ENCODE measurements at places on chromosomes 2 and 18.

GRCh38 chr18:32450026-32450691, 20.5 kb downstream of the GAREM1 start:
- DNase-seq = no peak

DNA sequence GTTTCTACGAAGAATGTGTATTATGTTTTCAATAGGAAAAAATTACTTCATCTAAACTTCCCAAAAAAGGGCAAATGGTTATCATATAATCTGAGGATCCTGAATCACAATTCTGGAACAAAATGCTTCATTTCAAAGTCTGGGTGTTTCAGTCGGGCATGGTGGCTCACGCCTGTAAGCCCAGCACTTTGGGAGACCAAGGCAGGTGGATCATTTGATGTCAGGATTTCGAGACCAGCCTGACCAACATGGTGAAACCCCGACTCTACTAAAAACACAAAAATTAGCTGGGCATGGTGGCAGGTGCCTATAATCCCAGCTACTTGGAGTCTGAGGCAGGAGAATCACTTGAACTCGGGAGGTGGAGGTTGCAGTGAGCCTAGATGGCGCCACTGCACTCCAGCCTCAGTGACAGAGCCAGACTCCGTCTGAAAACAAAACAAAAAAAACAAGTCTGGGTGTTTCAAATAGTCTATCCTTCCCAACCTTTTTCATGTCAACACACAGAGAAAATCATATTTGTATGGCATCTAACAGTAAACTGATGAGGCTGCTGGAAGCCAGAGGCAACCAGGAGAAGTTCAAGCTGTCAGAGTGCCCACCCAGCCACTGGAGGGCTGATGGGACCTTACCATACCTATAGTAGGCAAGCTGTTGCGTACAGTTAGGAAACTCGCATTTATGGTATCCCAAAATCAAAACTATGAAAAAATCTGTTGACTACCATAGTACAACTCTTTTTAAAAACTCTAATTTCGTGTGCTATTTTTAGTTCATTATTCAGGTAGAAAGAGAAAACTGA, 14.6 kb downstream of the NBAS start:
- DNase-seq = no peak

DNA sequence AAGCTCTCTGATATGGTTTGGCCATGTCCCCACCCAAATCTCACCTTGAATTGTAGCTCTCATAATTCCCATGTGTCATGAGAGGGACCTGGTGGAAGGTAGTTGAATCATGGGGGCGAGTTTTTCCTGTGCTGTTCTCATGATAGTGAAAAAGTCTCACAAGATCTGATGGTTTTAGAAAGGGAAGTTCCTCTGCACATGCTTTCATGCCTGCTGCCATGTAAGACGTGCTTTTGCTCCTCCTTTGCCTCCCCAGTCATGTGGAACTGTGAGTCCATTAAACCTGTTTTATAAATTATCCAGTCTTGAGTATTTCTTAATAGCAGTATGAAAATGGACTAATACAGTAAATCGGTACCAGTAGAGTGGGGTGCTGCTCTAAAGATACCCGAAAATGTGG, 34.9 kb downstream of the LTBP1 start:
- DNase-seq = no peak

- no peak for DNase-seq
Observed at GRCh38 chr2:224997802-224998201, 44.5 kb downstream of the DOCK10 start.

DNA sequence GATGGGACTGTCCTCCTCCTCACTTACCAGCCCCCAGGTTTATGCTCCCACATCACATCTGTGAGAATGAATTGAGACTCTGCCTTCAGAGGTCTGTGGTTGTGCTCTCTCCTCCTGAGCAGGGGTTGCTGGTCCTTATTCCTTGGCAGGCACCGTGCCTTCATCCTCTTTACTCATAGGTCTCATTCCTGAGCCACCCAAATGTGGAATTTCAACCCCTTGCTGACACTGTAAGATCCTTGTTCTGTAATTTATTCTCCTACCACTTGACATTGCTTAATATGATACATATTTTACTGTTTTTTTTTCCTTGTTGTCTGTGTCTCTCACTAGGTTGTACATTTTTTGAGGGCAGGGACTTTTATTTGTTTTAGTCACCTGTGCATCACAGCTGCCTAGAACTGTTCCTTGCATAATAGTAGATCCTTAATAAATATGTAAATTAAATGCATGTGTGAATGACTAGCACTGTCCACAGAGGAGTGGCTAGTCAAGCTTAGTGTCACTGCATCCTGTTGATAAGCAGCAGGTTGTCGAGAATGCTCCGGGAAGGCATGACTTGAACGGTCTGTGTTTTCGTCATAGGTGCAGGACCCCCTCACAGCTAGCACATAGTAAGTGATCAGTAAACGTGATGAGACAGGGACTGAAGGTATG, 180.6 kb downstream of the ZNF407 start:
- no peak for DNase-seq

GRCh38 chr2:188668017-188668680, 306.0 kb upstream of the COL3A1 start:
- DNase-seq = no peak

- DNase-seq = no peak
Observed at GRCh38 chr2:8684878-8685696, 3.2 kb downstream of the ID2 start.

- DNase-seq = peak; percentile 39
Observed at GRCh38 chr18:48293954-48294898, 115.0 kb downstream of the ZBTB7C start.

- no peak for DNase-seq
Observed at GRCh38 chr18:49845629-49846360, 32.5 kb upstream of the ACAA2 start.

DNA sequence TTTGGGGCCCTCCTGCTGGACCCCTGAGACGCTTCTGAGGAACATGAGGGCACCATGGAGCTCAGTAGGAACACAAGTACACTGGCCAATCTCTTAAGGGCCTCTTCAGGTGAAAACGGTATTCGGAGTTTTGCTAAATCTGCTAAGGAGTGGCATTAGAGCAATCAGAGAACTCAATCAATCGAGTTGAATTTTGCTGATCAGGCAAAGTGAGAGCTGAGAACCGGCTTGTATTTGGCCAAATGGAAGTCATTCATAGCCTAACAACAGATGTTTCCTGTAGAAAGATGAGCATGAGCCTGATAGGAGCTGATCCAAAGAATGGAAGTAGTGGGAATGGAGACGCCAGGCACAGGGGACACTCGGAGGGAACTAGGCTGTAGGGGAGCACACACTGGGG, 133.7 kb downstream of the DCDC2C start:
- no peak for DNase-seq

- no peak for DNase-seq
Observed at GRCh38 chr2:85659324-85659981, 8.5 kb downstream of the SFTPB start.

- no peak for DNase-seq
Observed at GRCh38 chr2:184971546-184972068, 373.3 kb downstream of the ZNF804A start.

DNA sequence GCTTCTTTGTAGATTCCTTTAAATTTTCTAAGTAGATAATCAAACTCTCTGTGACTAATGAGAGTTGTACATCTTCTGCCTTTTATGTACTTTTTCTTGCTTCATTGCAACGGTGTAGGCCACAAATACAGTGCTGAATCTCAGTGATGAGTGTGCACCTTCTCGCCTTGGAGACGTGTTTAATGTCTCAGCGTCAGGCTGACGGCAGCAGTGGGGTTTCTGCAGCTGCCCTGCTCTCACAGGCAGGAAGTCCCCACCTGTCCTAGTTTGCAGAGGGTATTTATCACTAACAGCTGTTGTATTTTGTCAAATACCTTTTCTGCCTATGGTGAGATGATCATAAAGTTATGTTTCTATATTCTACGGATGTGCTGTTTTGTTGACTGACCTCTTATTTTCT, 13.3 kb downstream of the AGXT start:
- DNase-seq = peak; percentile 23

- DNase-seq = no peak
Observed at GRCh38 chr18:7812431-7813063, 245.4 kb downstream of the PTPRM start.

DNA sequence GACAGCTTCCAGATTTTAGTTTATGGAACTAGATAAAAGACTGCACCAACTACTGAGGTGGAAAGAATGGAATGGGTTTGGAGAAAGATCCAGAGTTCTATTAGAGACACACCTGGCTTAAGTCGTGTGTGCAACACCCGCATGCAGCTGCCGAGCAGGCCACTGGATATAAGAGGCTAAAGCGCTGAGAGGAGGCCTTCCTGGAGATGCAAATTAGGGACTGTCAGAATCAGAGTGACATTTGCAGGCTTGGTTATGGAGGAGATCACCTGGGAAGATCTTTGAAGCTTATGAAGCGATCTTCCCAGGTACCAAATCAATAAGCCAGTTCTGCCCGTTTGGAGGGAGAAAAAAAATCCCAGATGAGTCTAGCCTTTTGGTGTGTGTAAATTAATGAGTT, 30.4 kb upstream of the KLHL29 start:
- DNase-seq = no peak

DNA sequence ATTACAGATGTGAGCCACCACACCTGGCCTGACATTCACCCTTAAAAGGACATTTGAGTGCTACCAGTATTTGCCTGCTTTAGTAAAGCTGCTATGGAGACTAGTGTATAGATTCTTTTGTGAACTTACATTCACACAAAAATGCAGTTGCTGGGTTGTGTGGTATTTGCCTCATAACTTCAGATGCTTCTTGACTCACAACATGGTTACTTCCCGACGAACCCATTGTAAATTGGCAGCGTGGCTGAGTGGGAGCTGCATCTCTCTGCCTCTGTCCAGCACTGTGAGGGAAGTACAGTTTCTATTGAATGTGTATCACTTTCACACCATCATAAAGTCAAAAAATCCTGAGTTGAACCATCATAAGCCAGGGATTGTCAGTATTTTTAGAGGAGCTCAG, 56.9 kb downstream of the RRM2 start:
- DNase-seq = no peak

- no peak for DNase-seq
Observed at GRCh38 chr2:207275779-207276178, 110.0 kb upstream of the KLF7 start.

DNA sequence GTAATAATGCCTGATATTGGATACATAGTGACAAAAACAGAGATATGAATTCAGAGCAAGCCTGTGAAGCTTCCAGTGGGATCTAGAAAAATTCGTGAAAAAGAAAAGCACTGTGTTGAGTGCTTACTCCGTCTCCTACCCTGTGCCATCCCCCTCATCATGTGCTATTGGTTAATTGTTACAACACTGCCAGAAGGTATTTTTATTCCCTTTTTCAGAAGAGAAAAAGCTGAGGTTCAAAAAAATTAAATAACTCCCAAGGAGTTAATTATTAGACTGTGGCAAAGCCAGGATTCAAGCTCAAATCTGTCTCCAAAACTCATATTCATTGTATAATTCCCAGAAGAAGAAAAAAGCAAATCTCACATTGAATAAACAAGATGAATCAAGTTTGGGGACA, 735.5 kb upstream of the ACVR2A start:
- no peak for DNase-seq

DNA sequence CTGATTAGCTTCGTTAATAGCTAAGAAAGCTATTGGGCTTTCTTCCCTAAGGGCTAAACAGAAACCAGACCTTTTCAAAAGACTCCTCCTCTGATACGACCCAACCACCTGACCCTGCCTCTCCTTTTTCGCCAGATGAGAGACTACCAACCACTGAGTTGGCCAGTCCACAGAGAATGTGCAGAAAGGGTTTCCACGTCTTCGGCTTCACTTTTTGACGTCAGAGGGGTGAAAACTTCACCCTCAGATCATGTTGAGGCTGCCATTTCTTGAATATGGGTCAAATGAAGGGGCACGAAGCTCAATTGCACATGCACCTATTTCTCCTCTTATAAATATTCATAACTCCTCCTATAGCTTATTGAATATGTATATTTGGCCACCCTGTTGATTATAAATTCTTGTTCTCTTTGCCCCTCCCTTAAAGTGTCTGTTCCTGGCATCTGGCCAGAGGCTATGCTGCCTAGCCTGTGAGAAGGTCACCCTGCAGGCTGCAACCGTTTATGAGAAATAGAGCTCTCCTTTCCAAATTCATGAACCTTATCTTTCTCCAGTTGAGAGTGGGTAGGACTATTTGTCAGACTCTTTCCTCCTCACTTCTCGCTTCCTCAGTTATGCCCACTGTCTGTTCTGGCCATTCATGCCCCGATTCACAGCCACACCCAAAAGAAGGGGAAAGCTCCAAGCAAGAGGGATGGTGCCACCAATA, 301.6 kb downstream of the STK39 start:
- no peak for DNase-seq

GRCh38 chr2:14082640-14083039, 549.9 kb upstream of the LRATD1 start:
- no peak for DNase-seq

DNA sequence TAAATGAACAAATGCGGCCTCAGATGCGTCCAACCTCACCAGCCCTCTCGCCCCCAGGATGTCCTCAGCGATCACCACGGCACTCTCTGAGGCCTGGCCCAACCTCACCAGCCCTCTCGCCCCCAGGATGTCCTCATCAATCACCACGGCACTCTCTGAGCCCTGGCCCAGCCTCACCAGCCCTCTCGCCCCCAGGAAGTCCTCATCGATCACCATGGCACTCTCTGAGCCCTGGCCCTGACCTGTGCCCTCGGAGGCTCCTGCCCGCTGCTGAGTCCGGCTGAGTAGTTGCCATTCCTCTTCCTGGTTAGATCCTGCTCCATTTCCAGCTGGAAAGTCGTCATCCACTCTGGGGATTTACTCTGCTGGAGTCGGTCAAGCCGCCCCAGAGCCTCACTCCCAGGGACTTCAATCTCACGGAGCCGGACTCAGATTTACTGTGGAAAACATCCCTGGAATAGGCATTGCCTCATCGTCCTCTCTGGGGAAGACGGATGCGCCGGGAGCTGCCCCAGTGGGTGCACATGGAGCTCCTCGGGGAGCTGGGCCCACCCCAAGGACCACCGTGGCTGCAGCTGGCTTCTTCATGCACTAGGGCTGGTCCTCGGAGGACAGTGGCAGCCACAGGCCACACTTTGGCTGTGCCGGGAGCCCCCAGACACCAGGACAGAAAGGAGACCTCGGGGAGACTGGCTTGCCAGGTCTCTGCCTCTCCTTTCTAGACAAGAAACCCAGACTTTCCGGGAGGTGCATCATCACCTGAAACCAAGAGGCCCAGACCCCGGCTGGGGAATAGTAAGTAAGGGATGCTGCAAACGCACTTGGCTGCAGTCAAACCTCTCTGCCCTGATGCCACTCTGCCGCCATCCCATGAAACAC, 230.6 kb downstream of the EIPR1 start:
- no peak for DNase-seq

GRCh38 chr2:143524559-143525401, 395.6 kb downstream of the ARHGAP15 start:
- DNase-seq = no peak

DNA sequence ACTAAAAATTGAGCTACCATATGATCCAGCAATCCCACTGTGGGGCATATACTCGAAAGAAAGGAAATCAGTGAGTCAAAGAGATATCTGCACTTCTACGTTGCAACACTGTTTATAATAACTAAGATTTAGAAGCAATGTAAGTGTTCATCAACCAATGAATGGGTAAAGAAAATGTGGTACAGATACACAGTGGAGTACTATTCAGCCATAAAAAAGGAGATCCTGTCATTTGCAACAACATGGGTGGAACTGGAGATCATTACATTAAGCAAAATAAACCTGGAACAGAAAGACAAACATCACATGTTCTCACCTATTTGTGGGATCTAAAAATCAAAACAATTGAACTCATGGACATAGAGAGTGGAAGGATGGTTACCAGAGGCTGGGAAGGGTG, 385.0 kb upstream of the TRIB2 start:
- no peak for DNase-seq

GRCh38 chr2:28662044-28662443, 89.6 kb upstream of the PPP1CB start:
- DNase-seq = no peak

Measured in dorsolateral prefrontal cortex (tissue), 122 donors.